ENCODE measurements at places on chromosomes 1 and 21. TPM values are rescaled to one million over a fixed set of nuclear protein-coding genes. Genes with fewer than 3 reads are reported as not detected.

GRCh38 chr1:39928809-39929587 is 25.9 kb upstream of the MFSD2A start:
- no peaks in the 10 kb centered on the region for H3K27me3 ChIP-seq
- no peaks in the 10 kb centered on the region for H3K36me3 ChIP-seq
- no peak for DNase-seq
- H3K4me1 ChIP-seq, result peaks cover 16% of the 10 kb centered on the region
- no peak overlapping the region for H3K27ac ChIP-seq
- no peak overlapping the region for H3K4me3 ChIP-seq

DNA sequence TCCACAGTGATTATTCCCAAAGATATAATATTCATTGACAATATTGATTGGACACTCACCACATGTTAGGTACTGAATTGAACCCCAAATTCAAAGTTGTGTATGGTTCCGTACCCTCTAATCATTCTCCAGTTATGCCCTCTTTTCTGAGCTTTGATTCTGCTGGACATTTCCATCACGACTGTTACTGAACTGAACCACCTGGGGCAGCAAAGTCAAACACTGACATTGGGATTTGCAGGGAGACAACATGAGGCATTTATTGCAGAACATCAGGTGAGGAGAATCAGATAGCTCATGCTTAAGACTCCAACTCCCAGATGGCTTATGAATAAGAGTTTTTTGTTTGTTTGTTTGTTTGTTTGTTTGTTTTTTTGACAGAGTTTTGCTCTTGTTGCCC is 420.9 kb downstream of the DISC1 start:
- H3K4me1 ChIP-seq, result peaks cover 4% of the 10 kb centered on the region
- no peaks in the 10 kb centered on the region for H3K27me3 ChIP-seq
- no peak overlapping the region for H3K4me3 ChIP-seq

Gene TDRD5
- not detected for total RNA-seq

- H3K4me3 ChIP-seq, result no peak overlapping the region
- no peaks in the 10 kb centered on the region for H3K36me3 ChIP-seq
- H3K27me3 ChIP-seq, result no peaks in the 10 kb centered on the region
- H3K27ac ChIP-seq, result peak overlapping the region; percentile 20
Measured at GRCh38 chr1:183580281-183580682, 10.0 kb downstream of the NCF2 start.

Gene TTC24
- not detected for total RNA-seq

DNA sequence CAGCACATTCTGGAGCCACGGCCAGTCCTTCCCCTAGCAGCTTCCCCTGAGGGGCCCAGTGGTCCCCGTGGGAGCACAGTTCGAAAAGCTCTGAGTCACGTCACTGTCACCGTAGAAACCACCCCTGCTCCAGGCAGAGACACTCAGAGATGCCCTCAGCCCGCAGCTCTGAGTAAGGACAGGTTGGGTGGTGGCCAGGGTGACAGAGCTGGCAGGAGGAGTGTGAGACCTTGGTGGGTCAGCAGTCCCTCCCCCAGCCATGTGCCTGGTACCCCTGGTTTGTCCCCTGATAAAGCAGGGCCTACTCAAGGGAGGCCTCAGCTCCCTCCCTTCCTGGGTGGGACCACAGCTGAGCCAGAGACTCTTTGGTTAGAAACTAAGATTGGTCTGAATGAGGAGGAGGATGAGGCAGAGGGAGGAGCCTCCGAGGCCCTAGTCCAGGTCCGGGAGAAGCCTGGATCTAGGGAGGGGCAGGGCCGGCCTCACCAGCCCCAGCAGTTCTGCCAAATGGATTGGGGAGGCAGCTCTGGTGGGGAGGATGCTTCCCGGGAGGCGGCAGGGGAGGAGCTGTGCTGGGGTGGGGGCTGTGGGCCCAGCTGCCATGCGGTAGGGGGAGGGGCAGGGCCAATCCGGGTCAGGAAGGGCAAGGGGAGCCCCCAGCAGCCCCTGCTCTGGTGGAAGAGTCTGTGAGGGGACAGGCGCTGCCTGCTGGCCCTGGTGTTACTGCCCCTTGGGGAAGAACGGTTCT is 55.2 kb downstream of the SLC9A1 start:
- DNase-seq, result peak; percentile 80
- no peaks in the 10 kb centered on the region for H3K27me3 ChIP-seq
- H3K27ac ChIP-seq, result peak overlapping the region; percentile 95
- H3K4me1 ChIP-seq, result peaks cover 39% of the 10 kb centered on the region
- peaks cover 7% of the 10 kb centered on the region for H3K36me3 ChIP-seq

Gene PTGS2
- 0.85 TPM for total RNA-seq

GRCh38 chr1:42114229-42114628 is 39.0 kb upstream of the GUCA2B start:
- H3K36me3 ChIP-seq, result no peaks in the 10 kb centered on the region
- H3K4me1 ChIP-seq, result no peaks in the 10 kb centered on the region
- no peak for DNase-seq
- no peak overlapping the region for H3K4me3 ChIP-seq
- peaks cover 31% of the 10 kb centered on the region for H3K27me3 ChIP-seq

- no peaks in the 10 kb centered on the region for H3K4me1 ChIP-seq
- H3K27ac ChIP-seq, result no peak overlapping the region
- no peaks in the 10 kb centered on the region for H3K36me3 ChIP-seq
- no peak for DNase-seq
- no peak overlapping the region for H3K4me3 ChIP-seq
- H3K27me3 ChIP-seq, result no peaks in the 10 kb centered on the region
Measured at GRCh38 chr1:170296642-170297041, 150.9 kb downstream of the NTMT2 start.

Gene SLC9C2
- total RNA-seq, result not detected

DNA sequence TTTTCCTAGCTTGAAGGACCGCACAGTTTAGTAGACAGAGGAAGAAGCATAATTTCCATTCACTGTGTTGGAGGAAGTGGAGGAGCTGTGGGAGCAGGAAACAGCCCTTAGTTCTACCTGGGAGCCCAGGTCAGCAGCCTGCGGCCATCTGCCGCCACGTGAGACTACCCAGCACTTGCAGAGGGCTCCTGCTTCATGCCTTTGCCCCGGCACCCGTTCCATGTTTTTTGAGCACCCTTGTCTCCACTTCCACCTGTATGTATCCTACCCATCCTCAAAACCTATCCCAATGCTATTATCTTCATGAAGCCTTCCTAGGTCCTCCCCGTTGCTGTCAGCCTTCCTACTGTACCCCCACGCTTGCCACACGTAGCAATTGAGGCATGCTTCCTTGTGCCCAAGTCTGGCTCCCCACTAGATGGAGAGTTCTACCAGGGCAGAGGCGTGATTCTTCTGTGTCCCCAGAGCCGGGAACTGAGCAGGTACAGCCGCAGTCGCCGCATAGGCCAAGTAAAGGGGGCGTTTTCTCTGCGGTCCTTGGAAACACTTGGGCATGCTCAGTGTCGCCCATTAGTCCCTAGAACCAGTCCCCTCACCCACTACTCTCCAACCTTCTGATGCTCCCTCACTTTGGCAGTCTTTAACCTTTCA is 1.9 kb downstream of the SLC6A9 start:
- no peaks in the 10 kb centered on the region for H3K27me3 ChIP-seq
- peak overlapping the region; percentile 78 for H3K27ac ChIP-seq
- H3K4me3 ChIP-seq, result peak overlapping the region; percentile 93
- no peak for DNase-seq
- no peaks in the 10 kb centered on the region for H3K36me3 ChIP-seq

Gene HTR6
- total RNA-seq, result not detected

DNA sequence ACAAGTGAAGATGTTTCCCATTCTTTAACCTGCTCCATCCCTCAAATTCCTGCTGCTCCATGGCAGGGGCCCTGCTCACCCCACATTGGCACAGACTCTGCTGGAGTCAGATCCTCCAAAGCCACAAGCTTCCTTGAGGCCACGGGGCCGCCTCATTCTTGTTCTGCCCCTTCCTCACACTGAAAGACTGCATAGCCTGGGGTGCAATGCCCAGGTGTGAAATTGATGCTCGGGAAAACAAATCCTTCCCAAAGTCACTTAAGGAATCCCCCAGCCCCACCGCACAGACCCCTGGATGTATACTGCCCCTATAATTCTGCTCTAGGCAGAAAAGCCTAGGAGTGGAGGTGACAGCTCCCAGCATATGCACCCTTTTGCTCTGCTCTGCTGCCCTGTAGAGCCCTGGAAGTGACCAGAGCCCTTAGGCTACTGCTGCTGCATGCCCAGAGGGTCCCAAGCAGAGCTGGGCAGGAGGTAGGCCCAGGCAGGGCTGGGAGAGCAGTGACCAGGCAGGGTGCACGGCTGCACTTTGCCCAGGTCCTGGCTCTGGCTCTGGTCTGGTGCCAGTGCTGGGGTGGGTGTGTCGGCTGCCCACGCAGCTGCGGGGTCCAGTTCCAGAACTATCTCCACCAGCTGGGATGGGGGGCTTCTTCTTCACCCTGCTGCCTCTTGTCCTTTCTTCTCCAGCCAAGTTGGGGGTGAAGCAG is 1.6 kb downstream of the HES2 start:
- H3K36me3 ChIP-seq, result no peaks in the 10 kb centered on the region
- no peak overlapping the region for H3K4me3 ChIP-seq
- peaks cover 100% of the 10 kb centered on the region for H3K27me3 ChIP-seq
- peaks cover 37% of the 10 kb centered on the region for H3K4me1 ChIP-seq

GRCh38 chr1:175628548-175629317 is 114.7 kb downstream of the TNR start:
- H3K27ac ChIP-seq, result no peak overlapping the region
- no peaks in the 10 kb centered on the region for H3K27me3 ChIP-seq
- no peaks in the 10 kb centered on the region for H3K4me1 ChIP-seq
- H3K4me3 ChIP-seq, result no peak overlapping the region

DNA sequence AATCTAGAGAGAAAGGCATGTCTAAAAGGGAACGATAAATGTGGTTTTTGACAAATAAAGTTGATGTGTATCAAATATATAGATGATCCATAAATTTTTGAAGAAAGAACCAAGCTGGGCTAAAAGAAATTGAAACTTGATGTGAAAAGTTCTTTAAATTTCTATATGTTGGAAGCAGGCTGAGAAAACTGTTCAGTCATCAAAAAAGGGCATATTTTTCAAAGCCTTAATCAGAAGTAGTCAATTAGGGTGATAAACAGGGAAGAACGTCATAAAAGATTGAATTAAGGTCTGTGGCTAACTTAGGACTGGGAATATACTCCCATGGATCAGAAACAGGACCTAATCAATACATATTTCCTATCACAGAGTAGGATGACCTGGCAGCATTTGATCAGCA is 211.4 kb upstream of the ZRANB2 start:
- no peak for DNase-seq
- no peaks in the 10 kb centered on the region for H3K36me3 ChIP-seq
- H3K27ac ChIP-seq, result no peak overlapping the region
- no peaks in the 10 kb centered on the region for H3K27me3 ChIP-seq
- no peak overlapping the region for H3K4me3 ChIP-seq

DNA sequence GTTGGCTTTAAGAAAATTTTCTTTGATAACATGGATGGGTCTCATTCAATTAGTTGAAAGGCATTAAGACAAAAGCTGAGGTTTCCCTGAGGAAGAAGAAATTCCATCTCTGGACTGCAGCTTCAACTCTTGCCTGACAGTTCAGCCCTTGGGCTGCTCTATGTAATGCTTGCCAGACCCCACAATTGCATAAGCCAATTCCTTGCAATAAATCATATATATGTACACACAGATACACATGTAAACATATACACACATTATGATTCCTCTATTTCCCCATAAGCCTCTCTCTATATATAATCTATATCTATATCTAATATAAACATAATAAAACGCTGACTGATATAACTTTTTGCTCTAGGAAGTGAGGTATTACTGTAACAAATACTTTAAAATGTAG is 301.5 kb upstream of the PRMT6 start:
- H3K36me3 ChIP-seq, result no peaks in the 10 kb centered on the region
- no peak overlapping the region for H3K27ac ChIP-seq
- H3K4me3 ChIP-seq, result no peak overlapping the region
- DNase-seq, result no peak
- H3K4me1 ChIP-seq, result no peaks in the 10 kb centered on the region

DNA sequence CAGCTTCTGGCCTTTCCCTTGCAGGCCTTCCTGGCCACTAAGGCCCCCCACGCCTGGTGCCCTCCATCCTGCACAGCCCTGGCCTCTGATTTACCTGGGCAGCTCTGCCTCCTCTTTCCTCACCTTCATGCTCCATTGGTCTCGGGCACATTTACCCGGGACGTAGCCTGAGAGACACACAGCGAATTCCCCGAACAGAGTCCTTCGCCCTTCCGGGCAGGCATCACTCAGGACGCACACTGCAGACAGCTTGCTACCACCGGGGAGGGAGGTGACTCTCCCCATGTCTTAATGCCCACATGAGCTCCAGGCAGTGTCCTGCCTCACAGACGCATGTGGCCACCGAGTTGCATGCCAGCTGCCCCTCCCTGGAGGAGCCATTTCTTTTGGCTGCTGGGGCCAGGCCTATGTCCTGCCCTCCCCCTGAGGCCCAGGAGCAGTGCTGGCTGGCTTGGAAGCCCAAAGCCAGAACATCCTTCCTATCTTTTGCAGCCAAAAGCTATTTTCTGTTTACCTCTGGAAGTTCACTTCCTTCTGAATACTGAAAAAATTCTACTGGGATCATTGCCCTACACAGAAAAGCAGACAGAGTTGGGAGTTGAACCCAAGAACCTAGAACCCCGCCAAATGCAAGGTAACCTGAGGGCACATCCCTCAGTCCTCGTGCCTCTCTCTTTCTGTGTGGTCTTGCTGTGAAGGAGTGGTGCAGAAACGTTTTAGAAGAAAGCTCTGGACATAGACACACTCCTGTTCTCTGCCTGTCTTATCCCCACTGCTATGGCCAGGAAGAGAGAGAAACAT is 209.5 kb downstream of the TOMM20 start:
- peaks cover 82% of the 10 kb centered on the region for H3K4me1 ChIP-seq
- peak; percentile 72 for DNase-seq
- no peaks in the 10 kb centered on the region for H3K27me3 ChIP-seq
- H3K27ac ChIP-seq, result peak overlapping the region; percentile 97
- peak overlapping the region; percentile 25 for H3K4me3 ChIP-seq
- no peaks in the 10 kb centered on the region for H3K36me3 ChIP-seq

- no peaks in the 10 kb centered on the region for H3K27me3 ChIP-seq
- no peak for DNase-seq
- no peak overlapping the region for H3K4me3 ChIP-seq
- H3K4me1 ChIP-seq, result no peaks in the 10 kb centered on the region
Measured at GRCh38 chr1:23074012-23074411, 54.7 kb downstream of the KDM1A start.

GRCh38 chr1:30446095-30446494 is 277.3 kb downstream of the MATN1 start:
- H3K27me3 ChIP-seq, result peaks cover 8% of the 10 kb centered on the region
- no peak for DNase-seq
- H3K4me1 ChIP-seq, result no peaks in the 10 kb centered on the region
- H3K36me3 ChIP-seq, result no peaks in the 10 kb centered on the region

Gene ZSCAN20
- total RNA-seq, result 5.7 TPM

Gene FOXD2
- not detected for total RNA-seq

- H3K36me3 ChIP-seq, result no peaks in the 10 kb centered on the region
- H3K4me1 ChIP-seq, result peaks cover 39% of the 10 kb centered on the region
- H3K27ac ChIP-seq, result no peak overlapping the region
- DNase-seq, result no peak
- H3K4me3 ChIP-seq, result no peak overlapping the region
Measured at GRCh38 chr1:9345471-9345870, 52.8 kb downstream of the SPSB1 start.

GRCh38 chr1:196546272-196547111 is 61.7 kb downstream of the KCNT2 start:
- no peaks in the 10 kb centered on the region for H3K4me1 ChIP-seq
- no peak overlapping the region for H3K27ac ChIP-seq
- no peak overlapping the region for H3K4me3 ChIP-seq
- H3K36me3 ChIP-seq, result no peaks in the 10 kb centered on the region
- H3K27me3 ChIP-seq, result no peaks in the 10 kb centered on the region
- no peak for DNase-seq

- no peaks in the 10 kb centered on the region for H3K36me3 ChIP-seq
- no peak overlapping the region for H3K4me3 ChIP-seq
- DNase-seq, result no peak
- no peaks in the 10 kb centered on the region for H3K4me1 ChIP-seq
Measured at GRCh38 chr21:32844653-32845436, 73.3 kb upstream of the PAXBP1 start.

Data from left ventricle myocardium inferior (tissue), 1 donor.